ENCODE measurements at places on chromosomes 12 and 14. TPM values are rescaled to one million over a fixed set of nuclear protein-coding genes. Genes with fewer than 3 reads are reported as not detected.

SLC17A8 gene
- polyA plus RNA-seq, result 0.05 TPM

ING4 gene
- polyA plus RNA-seq, result 25.5 TPM

ATP5F1B gene
- 1,001 TPM for polyA plus RNA-seq

CCDC38 gene
- polyA plus RNA-seq, result not detected

LRRC10 gene
- not detected for polyA plus RNA-seq

PRR4 gene
- polyA plus RNA-seq, result 4.1 TPM
